Fibroblast of skin of right biceps (primary cell): ENCODE measurements at places on chromosomes 12 and 14.

DNA sequence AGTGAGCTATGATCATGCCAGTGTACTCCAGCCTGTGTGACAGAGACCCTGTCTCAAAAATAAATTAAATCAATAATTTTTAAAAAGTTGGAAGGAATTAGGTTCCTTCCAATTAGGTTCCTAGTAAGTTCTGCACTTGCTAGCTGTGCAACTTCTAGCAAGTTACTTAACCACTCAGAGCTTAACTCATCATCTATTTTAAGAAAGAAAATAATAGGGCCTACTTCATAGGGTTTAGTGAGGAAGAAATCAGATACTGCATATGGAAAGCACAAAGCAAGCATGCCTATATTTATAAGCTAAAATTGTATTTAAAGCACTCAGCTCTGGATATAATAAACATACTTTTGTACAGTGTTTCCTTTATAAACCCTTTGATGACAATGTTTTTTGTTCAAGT is 10.7 kb downstream of the FOXN3 start:
- DNase-seq: no peak

DNA sequence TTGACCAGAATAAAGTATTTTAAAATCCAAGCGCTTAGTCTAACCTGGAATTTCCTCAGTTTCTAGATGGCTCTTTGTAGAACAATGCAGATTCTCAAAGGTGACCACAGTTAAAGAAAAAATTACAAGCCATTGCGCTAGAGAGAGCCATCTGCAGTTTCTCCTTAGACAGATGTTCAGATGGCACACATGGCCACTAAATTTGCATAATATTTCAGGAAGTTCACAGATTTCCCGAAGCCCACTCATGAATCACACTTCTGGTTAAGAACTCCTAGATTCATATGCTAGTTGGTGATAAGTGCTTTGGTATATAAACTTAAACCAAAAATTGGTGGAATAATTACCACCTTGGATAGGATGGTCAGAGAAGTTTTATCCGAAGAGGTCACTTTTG is 749 bp downstream of the AKAP3 start:
- DNase-seq: no peak

DNA sequence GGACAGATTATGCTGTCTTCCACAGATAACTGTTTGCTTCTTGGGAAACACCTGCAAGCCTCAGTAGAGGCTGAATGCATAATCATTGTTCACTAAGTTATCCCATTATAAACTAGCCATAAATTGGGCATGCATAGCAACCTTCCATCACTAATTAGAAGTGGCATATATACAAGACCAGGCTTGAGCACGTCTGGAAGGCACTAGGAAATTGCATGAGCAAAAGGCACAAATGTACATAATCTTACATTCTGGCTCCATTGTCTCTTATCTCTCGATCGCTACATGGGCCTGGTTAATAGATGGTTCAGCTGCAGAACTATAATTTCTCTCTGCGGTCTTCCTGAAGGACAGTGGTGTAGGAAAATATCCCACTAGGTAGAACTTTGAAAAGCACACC is 679.2 kb downstream of the RPL10L start:
- DNase-seq: no peak

DNA sequence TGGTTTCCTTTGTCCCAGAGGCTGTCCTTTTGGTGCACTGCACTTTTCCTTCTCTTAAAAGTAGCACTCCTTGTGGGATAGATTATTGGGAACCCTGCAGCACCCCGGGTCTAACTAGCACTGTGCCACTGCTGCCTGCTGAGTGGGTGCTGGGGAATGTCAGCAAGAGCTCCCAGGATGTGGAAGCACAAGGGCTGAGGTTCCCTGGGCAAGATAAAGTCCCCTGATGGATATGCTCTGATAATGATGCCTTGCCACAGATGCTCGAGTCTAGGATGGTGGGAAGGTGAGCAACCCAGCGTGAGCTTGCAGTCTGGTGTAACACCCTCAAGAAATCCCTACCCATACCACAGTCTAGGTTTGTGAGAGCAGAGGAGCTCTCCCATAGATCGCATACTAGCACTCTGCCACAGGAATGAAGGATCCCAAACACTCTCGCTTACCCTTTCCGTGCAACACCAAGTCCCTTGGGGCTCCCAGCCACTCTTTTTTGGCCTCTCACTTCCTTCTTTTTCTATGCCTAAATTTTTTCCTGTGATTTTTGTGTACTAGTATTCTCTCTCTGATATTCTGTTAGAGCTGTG is 32.6 kb downstream of the USP15 start:
- peak; percentile 20 for DNase-seq

GRCh38 chr12:23614280-23614679 is 335.2 kb downstream of the SOX5 start:
- DNase-seq: no peak

GRCh38 chr12:6426882-6427671 is 17.7 kb upstream of the CD27 start:
- DNase-seq: no peak

- DNase-seq: no peak
These were observed 13.3 kb downstream of the SLC25A29 start for GRCh38 chr14:100292776-100293461.

DNA sequence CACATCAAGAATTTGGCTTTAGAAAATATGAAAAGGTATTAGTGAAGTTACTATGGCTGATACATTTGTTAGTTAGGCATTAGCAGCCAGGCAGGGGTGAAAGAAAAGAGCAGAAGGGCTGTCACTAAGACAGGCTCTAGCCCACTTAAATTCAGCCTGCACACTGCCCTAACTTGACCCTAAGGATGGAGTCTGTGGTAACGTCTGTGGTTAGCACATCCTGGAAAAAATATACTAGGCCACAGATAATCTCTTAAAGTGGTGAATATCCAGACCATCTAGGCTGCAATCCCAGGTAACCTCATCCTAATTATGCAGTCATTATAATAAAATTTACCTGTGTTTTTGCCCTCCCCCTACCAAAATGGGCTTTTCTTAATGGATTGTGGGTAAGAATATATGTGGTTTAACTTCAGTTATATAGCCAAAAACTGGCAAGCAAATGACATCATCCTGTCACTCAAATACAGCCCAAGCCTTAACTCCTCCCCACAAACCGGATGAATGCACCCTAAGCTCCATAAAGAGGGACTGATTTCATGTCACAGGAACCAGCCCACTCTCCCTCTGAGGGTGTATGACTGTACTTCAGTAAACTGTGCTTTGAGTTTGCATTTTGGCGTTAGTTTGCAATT is 440.9 kb downstream of the LRFN5 start:
- peak; percentile 53 for DNase-seq

DNA sequence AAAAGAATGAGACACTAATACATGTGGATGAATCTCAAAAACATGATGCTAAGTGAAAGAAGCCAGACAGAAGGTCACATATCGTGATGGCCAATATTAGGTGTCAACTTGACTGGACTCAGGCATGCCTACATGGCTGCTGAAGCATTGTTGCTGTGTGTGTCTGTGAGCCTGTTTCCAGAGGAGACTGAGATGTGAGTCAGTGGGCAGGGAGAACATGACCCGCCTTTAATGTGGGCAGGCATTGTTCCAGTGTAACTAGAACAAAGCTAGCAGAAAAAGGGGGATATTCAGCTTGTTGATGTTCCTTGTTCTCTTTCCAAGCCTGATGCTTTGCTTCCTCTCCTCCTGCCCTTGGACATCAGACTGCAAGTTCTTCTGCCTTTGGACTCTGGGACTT is 47.6 kb downstream of the DCAF5 start:
- DNase-seq: peak; percentile 58

DNA sequence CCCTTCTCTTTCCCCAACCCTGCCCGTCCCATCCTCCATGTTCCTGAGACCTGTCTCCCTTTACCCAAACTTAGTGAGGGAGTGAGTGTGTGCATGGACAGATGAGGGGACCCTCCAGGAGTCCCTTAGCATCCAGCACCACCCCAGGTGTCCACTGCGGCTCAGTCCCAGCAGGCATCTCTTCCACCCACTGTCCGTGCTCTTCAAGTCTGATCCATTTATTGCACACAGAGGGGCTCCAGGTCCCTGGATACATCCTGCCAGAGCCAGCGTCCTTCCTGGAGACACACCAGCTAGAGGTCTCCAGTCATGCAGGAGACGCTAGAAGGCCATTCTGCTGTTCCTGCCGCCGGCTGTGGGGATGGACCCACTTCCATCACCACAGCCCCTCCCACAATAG is 239.2 kb downstream of the ADGRD1 start:
- DNase-seq: no peak

DNA sequence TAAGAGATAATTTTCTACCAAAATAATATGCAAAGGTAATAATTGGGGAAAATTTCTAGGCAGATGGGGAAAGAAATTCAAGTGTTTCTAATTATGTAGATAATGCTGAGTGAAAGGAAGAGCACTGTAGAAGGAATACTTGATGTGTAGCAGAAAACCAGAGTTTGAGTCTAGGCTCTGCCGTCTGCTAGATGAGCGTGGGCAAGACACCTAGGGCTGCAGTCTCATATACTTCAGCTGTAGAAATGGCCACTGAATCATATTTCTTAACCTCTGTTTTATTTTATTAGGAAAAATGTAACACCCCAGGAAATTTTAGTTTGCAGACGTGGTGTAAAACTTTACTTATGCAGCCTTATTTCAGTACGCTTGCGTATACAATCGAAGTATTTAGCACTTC is 59.8 kb upstream of the SLC38A2 start:
- DNase-seq: no peak

DNA sequence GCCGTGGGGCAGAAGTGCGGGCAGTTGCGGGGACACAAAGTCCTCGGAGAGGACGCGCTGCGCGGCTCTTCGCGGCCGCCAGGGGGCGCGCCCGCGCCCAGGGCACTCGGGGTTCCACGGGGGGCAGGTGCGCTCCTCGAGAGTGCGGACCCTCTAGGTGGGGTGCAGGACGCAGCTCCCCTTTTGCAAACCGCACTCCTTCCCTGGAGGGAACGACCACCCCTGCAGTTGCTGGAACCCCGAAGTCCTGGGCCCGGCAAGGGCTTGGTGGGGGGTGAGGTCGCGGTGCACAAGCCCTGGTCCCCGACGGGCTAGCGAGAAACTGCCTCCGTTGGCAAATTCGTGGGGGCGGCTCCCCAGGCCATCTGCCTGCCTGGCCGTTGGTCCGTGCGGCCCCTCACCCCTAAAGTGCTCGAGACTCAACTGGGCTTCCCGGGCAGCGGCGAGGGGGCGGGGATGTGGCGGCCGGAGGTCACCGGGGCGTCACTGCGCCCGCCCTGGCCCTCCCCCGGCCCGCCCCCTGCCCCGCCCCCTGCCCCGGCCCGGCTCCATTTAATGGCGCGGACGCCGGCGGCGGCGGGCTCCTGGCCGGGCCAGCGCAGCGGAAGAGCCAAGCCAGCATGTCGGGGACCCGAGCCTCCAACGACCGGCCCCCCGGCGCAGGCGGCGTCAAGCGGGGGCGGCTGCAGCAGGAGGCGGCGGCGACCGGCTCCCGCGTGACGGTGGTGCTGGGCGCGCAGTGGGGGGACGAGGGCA is at the start of gene ADSS1:
Gene ADSS1, plus strand, starts transcription at position 579 of the 756 bp plus-strand sequence. Its CDS starts 42 bp downstream, at position 621.
- DNase-seq: no peak

DNA sequence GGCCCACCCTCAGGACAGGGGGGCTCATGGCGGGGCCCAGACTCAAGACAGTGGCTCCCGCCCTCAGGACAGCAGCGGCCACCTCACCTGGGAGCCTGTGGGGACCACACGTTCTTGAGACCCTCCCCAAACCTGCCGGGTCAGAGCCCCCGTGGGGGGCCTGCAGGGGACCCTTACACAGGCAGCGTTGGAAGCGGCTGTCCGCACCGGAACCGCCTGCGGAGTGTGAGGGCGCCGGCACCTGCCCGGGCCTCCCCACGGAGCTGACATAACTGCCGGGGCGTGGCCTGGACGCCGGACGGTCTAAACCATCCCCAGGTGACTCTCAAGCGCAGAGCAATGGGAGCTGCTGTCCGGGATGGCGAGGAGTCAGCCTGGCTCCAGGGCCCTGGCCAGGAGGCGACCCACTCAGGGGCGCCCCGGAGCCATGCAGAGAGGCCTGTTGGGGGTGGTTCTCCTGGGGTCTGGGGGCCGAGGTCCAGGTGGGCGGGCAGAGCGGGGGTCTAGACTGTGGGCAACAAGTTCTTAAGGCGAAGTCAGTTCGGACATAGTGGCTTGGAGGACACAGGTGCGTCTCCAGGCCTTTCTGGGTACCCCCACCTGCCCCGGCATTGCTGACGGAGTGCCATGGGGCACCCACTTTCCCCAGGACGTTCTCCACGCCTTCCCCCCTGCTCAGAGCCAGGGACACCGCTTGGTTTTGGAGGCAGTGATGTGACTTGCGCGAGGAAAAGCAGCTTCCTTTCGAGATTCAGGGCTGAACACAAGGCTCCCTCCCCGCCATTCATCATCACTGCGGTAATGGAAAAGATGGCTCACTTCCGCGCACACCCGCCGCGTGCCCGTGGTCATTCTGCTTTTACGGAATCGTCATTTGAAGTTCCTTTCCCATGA is 23.2 kb downstream of the GALNT9 start:
- DNase-seq: no peak

DNA sequence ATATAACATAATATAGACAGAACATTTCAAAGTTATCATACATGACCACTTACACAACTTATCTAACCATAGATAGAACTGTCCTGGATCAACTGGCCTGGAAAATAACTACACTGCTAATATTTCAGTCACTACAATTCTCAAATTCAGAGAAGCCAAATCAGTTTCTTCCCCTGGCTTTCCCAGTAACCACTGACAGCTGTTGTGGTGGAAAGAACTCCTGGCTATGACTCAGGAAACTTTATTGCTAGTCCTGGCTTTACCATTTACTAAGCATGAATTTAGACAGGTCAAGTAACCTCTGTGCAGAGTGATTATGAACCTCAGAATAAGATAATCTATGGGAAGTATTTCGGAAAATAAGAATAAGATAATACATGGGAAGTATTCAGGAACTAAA is 244.9 kb upstream of the DIO2 start:
- DNase-seq: peak; percentile 36

DNA sequence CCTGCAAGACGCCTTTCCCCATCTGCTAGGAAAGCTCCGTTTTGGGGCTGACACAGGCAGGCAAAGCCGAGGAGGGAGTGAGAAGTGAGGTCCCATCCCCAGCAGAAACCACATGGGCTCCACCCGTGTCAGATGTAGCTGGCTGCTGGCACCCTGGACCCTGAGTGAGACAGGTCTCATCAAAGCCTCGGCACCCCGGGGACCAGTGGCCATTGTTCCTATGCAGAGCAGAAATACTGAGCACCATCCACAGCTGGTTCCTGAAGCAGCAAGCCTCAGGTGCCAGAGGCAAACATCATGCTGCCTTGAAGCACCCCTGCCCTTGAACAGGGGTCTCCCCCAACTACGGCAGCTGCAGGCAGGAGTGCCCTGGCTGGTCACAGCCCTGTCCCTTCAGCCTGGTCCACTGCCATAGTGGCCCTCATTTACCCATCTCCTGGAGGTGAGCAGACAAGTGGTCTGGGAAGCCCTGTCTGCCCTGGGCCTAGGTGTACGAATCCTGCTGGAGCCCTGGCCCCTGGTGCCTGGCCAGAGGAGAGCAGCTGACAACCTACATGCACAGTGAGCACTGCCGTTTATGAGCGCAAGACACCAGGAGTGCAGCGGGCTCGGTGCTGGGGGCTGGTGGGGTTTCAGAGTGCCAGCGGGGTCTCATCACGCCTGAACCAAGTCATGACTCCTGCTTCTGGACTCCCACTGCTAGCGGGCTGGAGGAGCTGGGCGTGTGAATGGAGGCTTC is 289.8 kb upstream of the RTL1 start:
- no peak for DNase-seq

GRCh38 chr14:40447017-40447416 is 1014.8 kb upstream of the FBXO33 start:
- DNase-seq: no peak
